ENCODE measurements at places on chromosomes 3 and 15. TPM values are rescaled to one million over a fixed set of nuclear protein-coding genes. Genes with fewer than 3 reads are reported as not detected.
A peak's percentile ranks its signal among the peaks of the same experiment; 100 is the strongest.

- H3K36me3 ChIP-seq = no peaks in the 10 kb centered on the region
- no peaks in the 10 kb centered on the region for H3K27me3 ChIP-seq
- no peak overlapping the region for H3K27ac ChIP-seq
- H3K4me1 ChIP-seq = no peaks in the 10 kb centered on the region
- no peak for DNase-seq
Observed at GRCh38 chr3:119380697-119381096, 82.7 kb downstream of the TMEM39A start.

GRCh38 chr15:73584699-73585420 is 48.3 kb downstream of the NPTN start:
- H3K36me3 ChIP-seq = peaks cover 34% of the 10 kb centered on the region
- H3K27ac ChIP-seq = no peak overlapping the region
- no peaks in the 10 kb centered on the region for H3K27me3 ChIP-seq
- DNase-seq = no peak

- H3K27me3 ChIP-seq = peaks cover 12% of the 10 kb centered on the region
- H3K4me1 ChIP-seq = no peaks in the 10 kb centered on the region
- H3K4me3 ChIP-seq = no peak overlapping the region
- H3K36me3 ChIP-seq = no peaks in the 10 kb centered on the region
- no peak for DNase-seq
Observed at GRCh38 chr3:70471464-70472342, 159.3 kb upstream of the MDFIC2 start.

CCDC9B gene
- polyA plus RNA-seq = not detected

- H3K4me3 ChIP-seq = peak overlapping the region; percentile 17
- H3K36me3 ChIP-seq = peaks cover 8% of the 10 kb centered on the region
- H3K4me1 ChIP-seq = peaks cover 11% of the 10 kb centered on the region
Observed at GRCh38 chr3:69740103-69741021, 1.1 kb downstream of the MITF start.

USP50 gene
- polyA plus RNA-seq = not detected

- H3K27me3 ChIP-seq = no peaks in the 10 kb centered on the region
- H3K4me3 ChIP-seq = no peak overlapping the region
- no peaks in the 10 kb centered on the region for H3K36me3 ChIP-seq
- no peak overlapping the region for H3K27ac ChIP-seq
- DNase-seq = no peak
Observed at GRCh38 chr3:179098388-179099077, 26.9 kb upstream of the ZMAT3 start.

GRCh38 chr3:156586905-156587759 is 32.2 kb upstream of the SSR3 start:
- no peak for DNase-seq
- H3K4me3 ChIP-seq = no peak overlapping the region
- no peaks in the 10 kb centered on the region for H3K27me3 ChIP-seq
- H3K36me3 ChIP-seq = no peaks in the 10 kb centered on the region
- no peaks in the 10 kb centered on the region for H3K4me1 ChIP-seq

GRCh38 chr15:42012241-42012640 is 8.6 kb downstream of the PLA2G4E start:
- H3K27ac ChIP-seq = no peak overlapping the region
- H3K27me3 ChIP-seq = peaks cover 14% of the 10 kb centered on the region
- no peak overlapping the region for H3K4me3 ChIP-seq
- no peak for DNase-seq
- H3K36me3 ChIP-seq = peaks cover 2% of the 10 kb centered on the region

DNA sequence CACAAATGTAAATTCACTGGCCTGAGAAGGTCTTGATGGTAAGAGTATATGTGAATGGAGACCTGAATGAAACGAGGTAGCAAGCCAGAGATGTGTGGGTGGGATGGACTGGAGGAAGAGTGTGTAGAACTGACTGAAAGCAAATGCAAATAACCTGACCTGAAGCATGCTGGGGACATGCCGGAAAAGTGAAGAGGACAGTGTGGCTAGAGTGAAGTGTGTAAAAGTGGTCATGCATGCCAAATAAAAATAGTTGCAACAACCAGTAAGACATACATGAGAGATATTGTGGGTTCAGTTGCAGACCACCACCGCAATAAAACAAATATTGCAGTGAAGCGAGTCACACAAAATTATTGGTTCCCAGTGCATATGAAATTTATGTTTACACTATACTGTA is 82.3 kb downstream of the LPP start:
- peaks cover 72% of the 10 kb centered on the region for H3K4me1 ChIP-seq
- no peaks in the 10 kb centered on the region for H3K36me3 ChIP-seq
- no peaks in the 10 kb centered on the region for H3K27me3 ChIP-seq
- peak overlapping the region; percentile 12 for H3K4me3 ChIP-seq

- H3K36me3 ChIP-seq = no peaks in the 10 kb centered on the region
- no peak for DNase-seq
- H3K27ac ChIP-seq = no peak overlapping the region
- no peaks in the 10 kb centered on the region for H3K27me3 ChIP-seq
Observed at GRCh38 chr15:45184562-45185041, 3.2 kb downstream of the SHF start.

DNA sequence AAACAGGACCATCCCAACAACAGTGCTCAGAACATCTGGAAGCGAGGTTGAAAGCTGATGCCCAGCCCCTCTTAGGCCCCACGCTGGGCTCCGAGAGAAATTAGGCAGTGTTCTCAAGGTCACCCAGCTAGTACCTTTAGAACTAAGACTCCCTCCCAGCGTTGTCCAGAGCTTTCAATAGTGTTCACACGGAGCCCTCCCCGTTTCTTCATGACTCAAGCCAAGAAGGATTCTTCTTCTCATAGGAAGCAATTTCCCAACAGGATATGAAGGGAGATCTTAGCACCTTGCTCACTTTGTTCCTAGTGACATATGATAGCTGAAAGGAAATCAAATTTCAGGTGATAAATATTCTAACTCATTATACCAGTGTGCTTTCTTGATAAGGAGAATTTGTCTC is 244.2 kb upstream of the ST8SIA2 start:
- H3K4me3 ChIP-seq = no peak overlapping the region
- no peaks in the 10 kb centered on the region for H3K27me3 ChIP-seq
- H3K36me3 ChIP-seq = no peaks in the 10 kb centered on the region
- H3K4me1 ChIP-seq = no peaks in the 10 kb centered on the region
- no peak overlapping the region for H3K27ac ChIP-seq

CIDEC gene
- polyA plus RNA-seq = not detected

STAB1 gene
- not detected for polyA plus RNA-seq

DNA sequence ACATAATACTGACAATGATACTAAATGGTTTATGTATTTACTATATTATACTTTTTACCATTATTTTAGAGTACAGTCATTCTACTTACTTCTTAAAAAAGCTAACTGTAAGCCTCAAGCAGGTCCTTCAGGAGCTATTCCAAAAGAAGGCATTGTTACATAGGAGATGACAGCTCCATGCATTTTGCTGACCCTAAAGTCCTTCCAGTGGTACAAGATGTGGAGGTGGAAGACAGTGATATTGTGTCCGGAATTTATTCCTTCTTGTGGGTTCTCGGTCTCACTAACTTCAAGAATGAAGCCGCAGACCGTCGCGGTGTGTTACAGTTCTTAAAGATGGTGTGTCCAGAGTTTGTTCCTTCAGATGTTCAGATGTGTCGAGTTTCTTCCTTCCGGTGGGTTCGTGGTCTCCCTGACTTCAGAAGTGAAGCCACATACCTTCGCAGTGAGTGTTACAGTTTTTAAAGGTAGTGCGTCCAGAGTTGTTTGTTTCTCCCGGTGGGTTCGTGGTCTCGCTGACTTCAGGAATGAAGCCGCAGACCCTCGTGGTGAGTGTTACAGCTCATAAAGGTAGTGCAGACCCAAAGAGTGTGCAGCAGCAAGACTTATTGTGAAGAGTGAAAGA is 20.9 kb downstream of the AVEN start:
- H3K27ac ChIP-seq = no peak overlapping the region
- peaks cover 5% of the 10 kb centered on the region for H3K4me1 ChIP-seq
- no peak overlapping the region for H3K4me3 ChIP-seq
- DNase-seq = no peak
- no peaks in the 10 kb centered on the region for H3K27me3 ChIP-seq

DNA sequence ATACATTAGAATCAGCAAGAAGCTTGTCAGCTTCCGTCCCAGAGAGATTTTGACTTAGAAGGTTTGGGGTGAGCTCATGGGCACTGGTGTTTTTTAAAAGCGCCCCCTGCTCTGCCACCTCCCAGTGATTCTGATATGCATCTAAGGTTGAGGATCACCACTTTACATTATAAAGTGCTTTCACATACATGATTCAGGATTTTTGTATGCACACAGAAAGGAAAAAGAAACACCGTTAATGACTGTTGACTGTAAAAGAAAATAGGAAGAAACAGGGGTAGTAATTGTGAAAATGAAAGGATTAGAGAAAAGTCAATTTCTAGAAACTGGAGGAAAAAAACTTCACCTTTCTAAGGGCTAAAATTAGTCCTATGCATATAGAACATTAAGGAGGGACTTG is 104.9 kb upstream of the ZBED2 start:
- peaks cover 5% of the 10 kb centered on the region for H3K4me1 ChIP-seq
- H3K27ac ChIP-seq = no peak overlapping the region
- DNase-seq = no peak

GRCh38 chr15:31149088-31149505 is 47.6 kb upstream of the TRPM1 start:
- DNase-seq = no peak
- H3K27me3 ChIP-seq = no peaks in the 10 kb centered on the region
- peaks cover 4% of the 10 kb centered on the region for H3K4me1 ChIP-seq
- no peaks in the 10 kb centered on the region for H3K36me3 ChIP-seq

SLC12A1 gene
- not detected for polyA plus RNA-seq

Measured in naive B cell (primary cell).